ENCODE measurements at places on chromosomes 2 and 18.

DNA sequence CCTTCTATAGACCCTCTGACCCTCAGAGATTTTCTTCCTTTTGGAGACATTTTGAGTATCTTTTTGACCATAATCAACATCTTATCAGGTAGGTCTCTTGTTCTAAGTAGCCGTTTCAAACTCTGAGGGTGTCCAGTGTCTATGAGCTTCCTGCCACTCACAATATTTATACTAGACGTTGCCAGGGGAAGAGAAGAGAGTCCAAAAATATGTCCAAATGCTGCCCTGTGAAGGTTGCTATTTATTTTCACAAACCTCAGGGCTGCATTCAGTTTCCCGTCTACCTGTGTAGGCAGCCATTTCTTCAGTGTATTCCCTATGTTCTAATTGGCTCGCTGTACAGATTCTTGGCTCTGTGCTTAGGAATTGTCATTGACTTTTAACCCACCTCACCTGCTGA, 986 bp upstream of the DSG1 start:
- DNase-seq, result no peak

DNA sequence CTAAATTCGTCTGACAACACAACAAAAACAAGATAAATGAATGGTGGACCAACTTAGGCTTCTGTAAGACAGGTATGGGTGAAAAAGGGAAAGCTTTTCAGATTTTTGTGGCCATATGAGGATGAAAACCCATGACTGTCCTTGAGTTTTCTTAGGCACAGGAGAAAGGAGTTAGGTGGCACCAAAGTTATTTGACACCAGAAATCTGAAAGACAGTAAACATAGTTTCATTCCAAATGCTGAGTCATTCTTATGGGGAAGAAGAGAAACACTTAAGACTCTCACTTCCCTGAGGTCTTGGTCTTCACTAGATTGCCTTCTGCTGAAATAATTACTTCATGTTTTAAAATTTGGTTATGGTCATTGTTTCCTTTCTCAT, 5.2 kb upstream of the GPD2 start:
- DNase-seq, result peak; percentile 31

DNA sequence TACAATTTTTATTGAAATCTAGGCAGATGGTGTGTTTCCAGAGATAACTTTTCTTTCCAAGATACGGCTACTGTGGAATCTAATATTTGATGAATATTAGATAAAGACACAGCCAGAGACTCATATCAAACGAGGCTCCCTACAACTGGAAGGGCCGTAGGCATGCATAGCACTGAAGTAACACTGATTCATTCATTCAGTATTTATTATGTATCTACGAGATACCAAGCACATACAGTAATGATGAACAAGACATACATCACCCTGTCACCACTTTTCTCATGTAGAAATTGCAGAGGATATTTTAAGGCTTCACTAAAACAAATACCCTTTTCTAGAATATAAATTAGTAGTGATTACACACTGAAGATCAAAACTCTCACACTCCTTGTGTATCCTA, 74.5 kb downstream of the KCTD18 start:
- no peak for DNase-seq

- DNase-seq, result no peak
These were observed 334.7 kb downstream of the HRH4 start for GRCh38 chr18:24795129-24795528.

GRCh38 chr18:26290385-26290784, 64.1 kb downstream of the TAF4B start:
- no peak for DNase-seq

DNA sequence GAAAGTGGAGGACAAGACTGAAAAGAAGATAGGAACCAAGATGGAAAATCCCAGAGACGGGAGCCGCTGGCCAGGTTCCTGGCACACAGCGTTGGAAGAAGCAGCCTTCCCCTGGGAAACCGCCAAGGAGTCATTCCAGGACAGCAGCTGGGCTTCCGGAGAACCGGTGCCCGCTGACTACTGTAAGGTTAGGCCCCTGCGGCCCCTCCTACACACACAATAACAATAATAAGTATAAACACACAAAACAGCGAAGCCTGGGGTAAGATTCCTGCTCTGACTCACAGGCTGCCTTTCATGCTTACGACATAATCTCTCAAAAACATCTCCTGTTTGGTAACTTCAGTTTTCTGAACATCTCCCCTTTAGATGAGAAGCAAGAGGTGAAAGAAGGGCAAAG, 28.1 kb upstream of the MYCN start:
- no peak for DNase-seq

GRCh38 chr2:105999211-105999989, 194.7 kb downstream of the UXS1 start:
- no peak for DNase-seq

GRCh38 chr2:12716032-12716281, 779 bp upstream of the TRIB2 start:
- DNase-seq, result peak; percentile 42

DNA sequence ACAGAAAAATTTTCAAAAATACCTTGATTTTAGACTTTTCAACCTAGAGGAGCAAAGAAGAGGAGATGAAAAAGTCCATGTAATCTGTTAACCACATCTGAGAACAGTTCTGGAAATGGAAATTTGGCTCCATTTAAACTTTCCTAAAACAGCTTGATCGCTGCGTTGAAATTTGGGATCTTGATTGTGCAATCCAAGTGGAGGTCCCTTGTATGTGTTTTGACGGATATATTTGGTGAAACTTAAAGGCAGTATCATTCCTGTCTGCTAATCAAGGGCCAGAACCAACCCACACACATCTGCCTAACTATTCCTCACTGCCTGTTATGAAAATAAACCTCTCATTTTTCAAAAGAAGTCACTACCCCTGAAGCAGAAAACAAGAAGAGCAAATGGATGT, 46.6 kb downstream of the SPATS2L start:
- no peak for DNase-seq

- DNase-seq, result no peak
These were observed 82.4 kb downstream of the AGPS start for GRCh38 chr2:177474998-177475397.

GRCh38 chr2:129710670-129711495, 268.6 kb upstream of the RAB6C start:
- DNase-seq, result no peak

GRCh38 chr2:191255271-191255670, 10.1 kb downstream of the MYO1B start:
- no peak for DNase-seq
